ENCODE measurements at places on chromosomes 1 and 21. TPM values are rescaled to one million over a fixed set of nuclear protein-coding genes. Genes with fewer than 3 reads are reported as not detected.

TNFRSF25 gene
- total RNA-seq, result 18.8 TPM

PRMT2 gene
- 106 TPM for total RNA-seq

KCNT2 gene
- 5.9 TPM for total RNA-seq

FMOD gene
- not detected for total RNA-seq

HRNR gene
- not detected for total RNA-seq

DNA sequence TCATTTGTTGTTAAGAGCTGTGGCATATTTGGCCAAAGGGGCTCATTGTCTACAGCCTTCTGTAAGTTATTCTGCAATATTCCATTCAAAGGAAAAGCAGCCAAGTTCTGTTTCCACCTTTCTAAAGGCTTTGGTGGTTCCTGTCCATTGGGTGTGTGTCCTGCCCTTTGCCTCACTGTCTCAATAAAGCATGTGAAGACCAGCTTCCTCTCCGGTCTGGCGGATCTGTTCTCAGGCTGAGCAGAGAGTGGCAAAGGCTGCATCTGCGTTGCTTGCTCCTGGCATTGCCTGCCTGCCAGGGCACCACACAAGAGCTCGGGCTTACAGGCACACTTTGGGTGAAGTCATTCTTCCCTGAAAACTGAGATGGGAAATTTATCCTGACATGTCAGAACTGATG, 34.9 kb downstream of the ST6GALNAC3 start:
- no peaks in the 10 kb centered on the region for H3K27me3 ChIP-seq
- no peak for DNase-seq
- no peak overlapping the region for H3K27ac ChIP-seq
- no peaks in the 10 kb centered on the region for H3K4me1 ChIP-seq

DNA sequence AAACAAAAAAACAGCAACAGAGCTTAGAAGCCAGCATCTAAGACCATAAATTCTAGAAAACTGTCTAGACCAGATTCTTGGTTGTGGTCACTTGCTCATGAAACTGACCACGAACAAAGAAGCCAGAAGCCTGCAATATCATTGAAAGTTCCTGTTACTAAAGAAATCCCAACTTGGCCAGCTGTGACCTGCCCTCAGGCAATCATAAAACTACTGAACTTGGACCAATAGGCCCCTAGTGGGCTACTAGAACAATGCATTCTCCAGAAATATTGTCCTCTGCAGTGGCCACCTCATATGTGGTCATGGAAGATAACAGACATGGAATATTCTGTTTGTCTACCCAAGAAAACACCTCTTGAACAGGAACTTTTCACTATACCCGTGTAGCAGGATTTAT, 87.7 kb downstream of the SPATA17 start:
- no peak overlapping the region for H3K4me3 ChIP-seq
- peak; percentile 5 for DNase-seq
- no peaks in the 10 kb centered on the region for H3K27me3 ChIP-seq
- no peaks in the 10 kb centered on the region for H3K4me1 ChIP-seq
- H3K27ac ChIP-seq, result no peak overlapping the region
- no peaks in the 10 kb centered on the region for H3K36me3 ChIP-seq

- DNase-seq, result peak; percentile 95
- H3K27ac ChIP-seq, result no peak overlapping the region
- peaks cover 8% of the 10 kb centered on the region for H3K4me1 ChIP-seq
- no peak overlapping the region for H3K4me3 ChIP-seq
Observed at GRCh38 chr1:194024659-194025058, 838.2 kb upstream of the B3GALT2 start.

- no peak overlapping the region for H3K4me3 ChIP-seq
- H3K36me3 ChIP-seq, result no peaks in the 10 kb centered on the region
- DNase-seq, result no peak
- H3K27me3 ChIP-seq, result peaks cover 39% of the 10 kb centered on the region
- peaks cover 7% of the 10 kb centered on the region for H3K4me1 ChIP-seq
Observed at GRCh38 chr1:207500306-207500705, 4.3 kb downstream of the CR1 start.

DNA sequence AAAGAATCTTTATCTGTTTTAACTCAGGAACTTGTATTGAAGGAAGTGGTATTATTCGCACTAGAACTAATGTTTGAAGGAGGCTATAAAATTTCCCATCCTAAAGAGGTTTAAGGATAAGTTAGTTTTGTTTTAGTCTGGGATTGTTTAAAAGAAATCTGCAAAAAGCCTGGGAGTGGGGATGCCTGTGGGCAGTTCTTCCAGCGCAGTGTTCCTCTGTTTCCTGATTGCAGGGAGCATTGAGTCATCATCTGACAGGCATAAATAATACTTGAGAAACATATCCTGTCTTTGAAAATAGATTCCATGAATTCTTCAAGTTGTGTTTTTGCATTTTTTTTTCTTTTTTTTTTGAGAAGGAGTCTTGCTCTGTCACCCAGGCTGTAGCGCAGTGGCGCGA, 350.8 kb upstream of the PTBP2 start:
- no peaks in the 10 kb centered on the region for H3K27me3 ChIP-seq
- peak overlapping the region; percentile 49 for H3K27ac ChIP-seq
- peak; percentile 95 for DNase-seq
- no peak overlapping the region for H3K4me3 ChIP-seq
- no peaks in the 10 kb centered on the region for H3K36me3 ChIP-seq
- H3K4me1 ChIP-seq, result peaks cover 20% of the 10 kb centered on the region

Measured in astrocyte (in vitro differentiated cells and primary cell).